ENCODE measurements at places on chromosomes 1 and 21.

- peak; percentile 11 for DNase-seq
These were observed 19.8 kb downstream of the LRRC38 start for GRCh38 chr1:13494025-13494424.

- no peak for DNase-seq
These were observed 94.8 kb upstream of the DISP3 start for GRCh38 chr1:11384170-11384554.

GRCh38 chr1:65372557-65372956, 47.9 kb upstream of the LEPR start:
- no peak for DNase-seq

DNA sequence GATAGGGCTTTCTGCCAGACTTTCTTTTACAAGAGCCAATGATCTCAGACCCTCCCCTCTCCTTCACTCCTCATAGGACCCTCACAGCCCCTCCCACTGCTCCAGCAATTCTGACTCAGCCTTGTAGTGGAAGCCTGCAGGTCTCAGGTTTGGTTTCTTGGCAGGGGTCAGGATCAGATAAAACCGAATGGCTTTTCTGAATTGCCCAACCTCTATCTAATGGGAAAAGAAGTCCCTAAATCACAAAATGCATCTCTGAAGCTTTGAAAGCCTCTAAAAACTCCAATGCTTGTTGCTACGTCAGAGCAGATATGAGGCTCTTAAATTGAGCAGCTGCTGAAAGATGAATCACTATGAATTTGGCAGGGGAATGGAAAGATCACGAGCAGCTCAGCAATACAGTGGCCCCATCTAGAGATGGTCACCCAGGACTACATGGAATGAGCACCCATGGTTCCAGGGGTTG, 74.5 kb downstream of the NID1 start:
- no peak for DNase-seq

DNA sequence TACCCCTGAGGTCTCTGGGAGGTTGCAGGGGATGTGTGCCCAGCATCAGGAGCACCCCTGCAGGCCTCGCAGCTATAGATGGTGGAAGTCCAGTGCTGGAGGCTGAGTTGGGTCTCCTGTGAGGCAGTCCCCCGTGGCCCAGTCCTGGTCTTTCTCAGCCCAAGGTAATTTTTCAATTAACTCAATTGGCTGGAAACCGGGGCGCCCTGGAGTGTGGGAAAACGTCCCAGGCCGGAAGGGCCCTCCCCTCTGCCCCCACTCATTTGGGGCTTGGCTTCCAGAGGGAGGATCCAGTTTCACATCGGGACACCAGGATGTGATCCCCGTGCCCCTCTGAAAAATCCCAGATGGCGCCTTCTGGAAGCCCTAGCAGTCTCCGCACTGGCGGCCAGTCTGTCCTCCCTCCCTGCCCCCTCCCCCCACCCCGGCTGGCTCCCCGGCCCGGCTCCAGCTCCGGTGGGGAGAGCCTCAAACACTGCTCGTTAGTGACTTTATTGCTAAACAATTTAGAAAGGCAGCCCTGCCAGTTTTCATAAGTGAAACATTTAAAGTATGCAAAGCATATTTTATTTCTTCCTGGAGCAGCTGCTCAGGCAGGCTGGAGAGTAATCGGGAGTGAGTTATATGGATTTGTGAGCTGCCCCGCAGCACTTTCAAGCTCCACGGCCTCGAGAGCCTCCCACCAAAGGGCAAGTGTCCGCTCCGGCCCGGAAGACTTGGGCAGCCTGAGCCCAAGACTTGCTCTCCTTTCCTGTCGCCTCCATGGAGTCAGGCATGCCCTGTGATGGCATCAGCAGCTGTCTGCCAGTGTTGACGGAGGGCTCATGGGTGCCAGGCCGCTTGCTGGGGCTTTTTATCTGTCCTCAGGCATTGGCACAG, 208.2 kb upstream of the TMEM51 start:
- no peak for DNase-seq

- DNase-seq: no peak
These were observed 31.5 kb downstream of the RGS8 start for GRCh38 chr1:182652933-182653332.

GRCh38 chr1:55039342-55040082, at the start of gene PCSK9:
PCSK9 (plus strand) TSS chr1:55039548; CDS start chr1:55039838, 290 bp downstream.
- DNase-seq: no peak

GRCh38 chr1:9234223-9235095, at the start of gene H6PD:
H6PD (plus strand) TSS chr1:9234774; CDS start chr1:9244935, 10,161 bp downstream.
- DNase-seq: peak; percentile 62

GRCh38 chr1:108149796-108150467, 50.2 kb downstream of the SLC25A24 start:
- DNase-seq: no peak

DNA sequence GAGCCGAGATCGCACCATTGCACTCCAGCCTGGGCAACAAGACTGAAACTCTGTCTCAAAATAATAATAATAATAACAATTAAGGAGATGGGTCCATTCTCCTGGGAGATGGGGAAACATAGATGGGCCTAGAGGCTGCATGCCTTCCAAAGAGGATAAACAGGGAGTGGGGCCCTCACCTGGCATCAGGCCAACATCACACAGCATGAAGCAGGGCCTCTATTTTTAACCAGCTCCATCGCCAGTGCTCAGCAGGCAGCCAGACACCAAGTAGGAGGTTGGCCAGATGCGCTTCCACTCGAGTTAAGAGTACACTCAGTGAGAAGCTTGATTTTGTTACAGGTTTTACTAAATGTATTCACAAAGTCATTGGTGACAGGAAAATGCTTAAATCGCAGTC, 352.0 kb downstream of the RRAGC start:
- DNase-seq: no peak

DNA sequence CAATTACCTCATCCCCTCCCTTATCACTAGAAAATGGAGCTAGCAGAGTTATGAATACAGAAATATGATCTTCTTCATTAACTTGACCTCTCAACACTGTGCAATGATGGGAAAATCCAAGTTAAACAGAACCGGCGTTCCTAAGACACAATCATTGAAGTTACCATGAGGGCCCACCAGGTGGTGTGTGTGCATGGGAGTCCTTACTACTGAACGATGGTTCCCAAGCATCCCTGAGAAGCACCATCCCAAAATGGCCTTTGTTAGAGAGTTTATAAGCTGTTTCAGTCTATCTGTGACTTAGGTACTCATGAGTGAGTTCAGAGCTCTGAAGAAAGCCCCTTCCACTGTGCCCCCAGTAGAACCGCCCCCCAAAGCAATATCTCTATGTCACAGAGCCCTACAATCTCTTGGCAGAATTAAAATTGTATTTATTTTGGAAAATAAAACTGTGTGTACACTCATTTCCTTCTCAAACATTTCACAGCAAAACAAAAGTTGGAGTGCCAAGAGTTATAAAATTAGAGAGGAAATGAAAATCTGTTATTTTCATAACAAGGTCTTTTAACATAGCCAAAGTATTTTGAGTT, 56.8 kb downstream of the PLD5 start:
- DNase-seq: no peak

DNA sequence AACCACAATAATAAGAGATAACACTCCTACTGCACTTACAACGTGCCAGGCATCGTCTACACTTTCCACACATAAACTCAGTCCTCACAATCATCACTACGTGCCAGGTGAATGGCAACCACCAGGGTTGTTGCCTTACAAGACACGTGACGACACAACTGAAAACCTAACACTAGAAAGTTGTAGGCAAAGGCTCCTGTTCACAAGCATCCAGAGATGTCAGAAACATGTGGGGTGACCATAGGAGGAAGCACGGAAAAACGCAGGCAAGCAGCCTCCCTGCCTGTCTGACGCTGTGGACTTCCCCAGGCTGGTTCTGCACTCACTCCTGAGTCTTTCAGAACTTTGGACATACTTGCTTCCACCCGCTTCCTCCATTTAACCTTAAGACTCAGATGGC, 7.0 kb downstream of the CAPZB start:
- DNase-seq: no peak

DNA sequence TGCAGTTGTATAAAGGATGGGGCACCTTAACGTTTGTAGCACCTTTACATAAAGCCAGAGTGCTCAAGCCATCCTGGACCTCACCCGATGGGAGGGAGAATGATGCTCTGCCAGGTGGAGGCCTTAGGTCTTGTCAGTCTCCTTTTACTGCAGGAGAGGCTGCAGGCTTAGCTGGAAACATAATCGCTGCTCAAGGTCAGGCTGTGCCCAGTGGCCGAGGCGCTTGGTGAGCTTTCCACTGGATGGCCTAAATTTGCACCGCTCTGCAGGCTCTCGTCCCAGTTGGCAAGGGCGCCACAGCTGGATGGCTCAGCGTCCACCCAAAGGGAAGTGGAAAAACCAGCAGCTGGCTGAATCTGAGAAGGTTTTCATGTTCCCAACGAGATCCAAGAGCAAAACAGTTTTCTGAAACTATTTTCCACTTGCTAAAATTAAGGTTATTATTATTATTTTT, 438.9 kb downstream of the CAMTA1 start:
- DNase-seq: no peak

DNA sequence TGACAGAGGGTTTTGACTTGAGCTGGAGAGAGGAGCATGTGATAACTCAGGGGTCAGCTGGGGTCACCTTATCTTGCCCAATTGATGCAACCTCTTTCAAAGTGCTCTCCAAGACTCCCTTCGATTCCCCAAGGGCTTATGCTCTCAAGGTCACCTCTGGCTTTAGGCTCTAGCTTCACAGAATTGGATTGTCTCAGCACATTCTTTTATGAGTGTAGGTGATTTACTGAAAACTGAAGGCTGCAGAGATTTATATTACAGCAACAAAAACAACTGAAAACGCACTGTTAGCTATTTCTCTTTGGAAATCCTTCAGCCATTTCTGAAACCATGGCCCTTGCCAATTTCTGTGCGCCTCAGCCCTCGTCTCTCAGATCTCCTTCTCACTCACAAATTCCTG, 34.5 kb upstream of the MAP1LC3C start:
- DNase-seq: no peak

DNA sequence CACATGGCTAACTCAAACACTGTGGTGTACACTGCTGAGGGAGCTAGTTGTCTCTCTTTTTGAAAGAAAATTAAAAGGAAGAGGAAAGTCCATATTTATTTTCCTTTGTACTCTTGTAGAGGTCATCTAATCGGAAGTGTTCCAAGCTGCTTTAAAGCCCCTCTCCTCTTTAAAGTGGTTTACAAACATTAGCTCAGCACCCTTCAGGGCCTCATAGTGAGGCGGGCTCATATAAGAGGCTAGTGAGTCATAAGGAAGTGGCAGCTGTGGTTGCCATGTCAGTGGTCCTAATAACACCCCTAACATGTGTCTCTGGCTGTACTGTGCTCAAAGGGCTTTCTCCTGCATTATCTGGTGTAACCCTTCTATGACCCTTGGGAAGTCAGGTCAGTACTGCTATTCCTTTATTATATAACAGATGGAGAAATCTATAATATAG, 104.4 kb upstream of the SERBP1 start:
- DNase-seq: no peak

GRCh38 chr21:42308914-42309752, 6.1 kb downstream of the TFF3 start:
- DNase-seq: no peak

GRCh38 chr1:235893840-235894239, 27.1 kb upstream of the LYST start:
- DNase-seq: no peak

GRCh38 chr1:42480921-42481320, 17.8 kb downstream of the CCDC30 start:
- no peak for DNase-seq

GRCh38 chr1:18043871-18044270, 63.7 kb upstream of the IGSF21 start:
- DNase-seq: no peak

DNA sequence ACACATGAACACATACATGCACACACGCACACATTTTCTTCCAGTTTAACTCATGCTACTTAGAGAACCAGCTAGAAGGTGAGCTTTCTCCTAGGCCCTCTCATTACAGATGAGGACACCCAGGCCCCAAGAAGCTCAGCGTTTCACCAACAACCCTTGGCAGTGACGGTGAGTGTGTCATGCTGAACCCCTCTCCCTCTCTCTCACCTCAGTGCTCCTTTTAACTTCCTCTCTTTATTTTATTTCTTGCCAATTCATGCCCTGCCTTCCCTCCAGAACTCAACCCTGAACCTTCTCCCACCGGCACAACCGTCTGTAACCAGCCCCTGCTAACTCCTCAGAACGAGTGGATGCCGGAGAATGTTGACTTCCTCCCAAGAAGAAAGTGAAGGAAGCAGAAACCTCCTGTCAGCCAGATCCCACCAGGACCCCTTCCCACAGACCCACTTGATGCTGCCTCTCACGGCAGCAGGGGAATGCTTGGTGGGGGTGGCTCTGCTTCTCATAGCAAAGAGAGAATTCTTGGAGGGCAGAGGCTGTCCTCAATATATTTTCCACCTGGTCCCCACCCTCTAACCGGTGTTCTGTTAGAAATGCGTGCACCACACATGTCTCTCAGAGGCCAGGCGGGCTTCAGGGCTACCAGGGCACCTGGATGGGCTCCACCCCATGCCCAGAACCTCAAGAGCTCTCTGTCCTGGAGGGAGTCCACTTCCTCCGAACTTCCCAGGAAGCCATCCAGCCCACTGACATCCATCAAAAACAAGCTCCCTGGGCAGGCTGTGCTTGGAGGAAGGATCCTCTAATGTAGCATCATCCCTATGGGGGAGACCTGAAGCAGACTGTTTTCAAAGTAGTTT, 134.0 kb downstream of the TOMM20 start:
- no peak for DNase-seq

GRCh38 chr1:66237042-66237441, 296.9 kb upstream of the SGIP1 start:
- no peak for DNase-seq

DNA sequence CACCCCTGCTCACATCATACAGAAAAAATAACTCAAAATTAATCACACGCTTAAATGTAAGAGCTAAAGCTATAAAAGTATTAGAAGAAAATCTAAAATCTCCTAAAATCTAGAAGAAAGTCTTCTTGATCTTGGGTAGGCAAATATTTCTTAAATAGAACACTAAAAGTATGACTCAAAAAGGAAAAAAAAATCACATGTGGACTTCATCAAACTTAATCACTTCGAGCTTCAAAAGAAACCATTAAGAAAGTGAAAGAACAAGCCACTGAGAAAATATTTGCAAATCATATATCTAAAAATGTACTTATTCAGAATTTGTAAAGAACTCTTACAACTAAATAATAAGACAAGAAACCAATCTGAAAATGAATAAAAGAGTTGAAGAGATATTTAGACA, 32.7 kb downstream of the LRRC52 start:
- DNase-seq: no peak

DNA sequence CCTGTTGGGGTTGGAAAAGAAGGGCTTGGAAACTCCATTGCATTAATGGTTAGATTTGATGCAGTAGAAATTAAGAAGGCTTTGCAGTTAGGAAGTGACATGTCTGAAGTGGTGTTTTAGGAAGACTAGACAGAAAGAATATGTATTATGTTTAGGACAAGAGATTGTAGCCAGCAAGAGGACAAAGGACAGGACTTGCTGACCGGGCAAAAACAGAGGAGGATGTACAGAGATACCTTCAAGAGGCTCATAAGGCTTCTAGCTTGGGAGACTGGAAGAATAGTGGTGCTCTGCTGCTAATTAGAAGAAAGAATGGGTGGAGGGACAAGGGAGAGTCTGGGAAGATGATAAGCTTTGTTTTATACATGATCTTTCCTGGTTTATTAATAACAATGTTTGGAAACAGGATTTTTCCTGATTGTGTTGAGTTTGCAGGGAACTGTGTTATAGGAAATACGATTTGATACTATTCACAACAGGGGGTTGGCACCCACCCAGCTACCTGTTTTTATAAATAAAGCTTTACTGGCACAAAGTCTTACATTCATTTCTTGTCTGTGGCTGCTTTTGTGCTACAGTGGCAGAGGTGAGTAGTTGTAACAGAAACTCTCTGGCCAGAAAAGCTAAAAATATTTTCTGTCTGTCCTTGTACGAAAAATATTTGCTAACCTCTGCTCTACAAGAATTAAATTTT, 37.1 kb upstream of the TMCO2 start:
- DNase-seq: no peak

- no peak for DNase-seq
These were observed 68.2 kb downstream of the LHX9 start for GRCh38 chr1:197985351-197985750.
